ENCODE measurements at places on chromosomes 2 and 18. TPM values are rescaled to one million over a fixed set of nuclear protein-coding genes. Genes with fewer than 3 reads are reported as not detected.
A peak's percentile ranks its signal among the peaks of the same experiment; 100 is the strongest.

SERPINB12 gene
- total RNA-seq: not detected

RBKS gene
- total RNA-seq: 1.3 TPM

CAPN14 gene
- total RNA-seq: 0.17 TPM

KIAA2012 gene
- total RNA-seq: under 0.01 TPM

DOCK10 gene
- 26.3 TPM for total RNA-seq

SNED1 gene
- 39.5 TPM for total RNA-seq

AGAP1 gene
- total RNA-seq: 10.6 TPM

ANKRD44 gene
- 4.9 TPM for total RNA-seq

AKAIN1 gene
- not detected for total RNA-seq

POTEE gene
- total RNA-seq: not detected

FIGN gene
- total RNA-seq: 1.5 TPM

DNA sequence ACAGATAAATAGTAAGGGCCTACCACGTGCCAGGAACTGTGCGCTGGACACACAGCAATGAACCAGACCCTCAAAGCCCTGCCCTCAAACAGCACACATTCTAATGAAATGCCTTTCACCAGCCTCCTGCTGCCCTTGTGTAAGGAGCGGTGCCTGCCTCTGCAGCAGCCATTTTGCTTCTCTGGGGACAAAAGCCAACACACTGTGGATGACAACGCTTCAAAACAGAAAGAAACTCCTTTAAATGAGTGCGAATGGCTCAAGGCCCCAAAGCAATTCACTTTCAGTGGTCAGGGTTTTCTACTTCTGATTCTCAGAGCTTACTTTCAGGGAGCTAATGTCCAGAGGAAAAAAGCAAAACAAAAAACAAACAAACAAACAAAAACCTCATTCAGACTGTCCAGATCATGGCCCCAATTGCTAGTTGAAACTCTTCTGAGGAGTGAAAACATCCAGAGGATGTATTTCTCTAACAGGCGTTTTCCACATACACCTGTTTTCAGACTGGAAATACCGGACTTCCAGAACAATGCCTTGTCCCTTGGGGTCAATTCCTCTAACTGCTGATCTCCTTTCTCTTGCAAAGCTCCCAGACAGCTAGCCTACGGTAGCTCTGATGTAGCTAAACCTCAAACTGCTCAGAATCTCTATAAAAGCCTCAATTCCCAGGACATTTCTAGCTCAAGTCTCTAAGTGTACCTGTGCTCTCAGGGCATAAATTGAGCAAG lies 323.3 kb upstream of the ZNF521 start:
- no peak for DNase-seq

DNA sequence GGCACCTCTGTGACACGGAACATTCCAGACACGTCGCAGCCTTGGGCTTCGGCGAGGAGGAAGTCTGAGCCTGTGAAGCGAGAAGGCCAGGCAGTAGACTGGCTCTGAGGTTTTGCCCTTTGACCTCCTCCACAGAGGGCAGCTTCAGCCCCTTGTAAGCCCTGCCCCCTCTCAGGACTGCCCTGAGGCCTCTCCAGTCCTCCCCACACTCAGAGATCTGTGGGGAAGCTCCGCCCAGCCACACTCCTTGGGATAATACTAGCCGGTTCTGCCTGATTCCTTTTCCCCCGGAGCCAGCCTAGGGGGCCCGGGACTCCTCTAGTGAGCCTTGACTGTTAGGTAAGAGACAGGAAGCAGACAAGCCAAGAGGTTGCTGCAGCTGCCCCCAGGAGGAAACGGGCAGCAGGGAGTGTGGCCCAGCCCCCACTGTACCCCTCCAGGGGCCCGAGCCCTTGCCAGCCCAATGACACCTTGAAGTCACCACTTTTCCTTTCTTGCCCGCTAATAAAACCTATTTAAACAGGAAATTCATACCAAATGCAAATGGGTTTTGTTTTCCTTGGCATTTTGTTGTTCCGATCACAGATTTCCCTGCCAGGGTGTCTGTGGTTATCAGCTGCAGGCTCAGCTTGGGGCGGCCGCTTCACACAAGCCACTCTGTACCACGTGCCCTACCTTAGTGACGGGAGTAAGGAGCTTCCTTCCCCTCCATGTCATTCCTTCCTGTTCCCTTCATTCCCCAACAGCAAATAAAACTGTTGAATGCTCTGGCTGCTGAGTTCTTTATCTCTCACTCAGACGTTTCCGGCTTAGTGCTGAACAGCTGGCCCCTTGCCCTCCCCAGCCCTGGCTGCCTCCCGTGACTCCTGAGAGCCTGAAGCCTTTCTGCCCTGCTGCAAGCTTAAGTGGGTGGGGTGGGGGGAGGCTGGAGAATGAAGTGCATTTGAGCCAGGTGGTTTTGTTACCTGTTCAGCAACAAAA lies 124.7 kb downstream of the CABLES1 start:
- peak; percentile 85 for DNase-seq

- peak; percentile 72 for DNase-seq
Measured at GRCh38 chr2:16633621-16634430, 31.8 kb downstream of the CYRIA start.

DNA sequence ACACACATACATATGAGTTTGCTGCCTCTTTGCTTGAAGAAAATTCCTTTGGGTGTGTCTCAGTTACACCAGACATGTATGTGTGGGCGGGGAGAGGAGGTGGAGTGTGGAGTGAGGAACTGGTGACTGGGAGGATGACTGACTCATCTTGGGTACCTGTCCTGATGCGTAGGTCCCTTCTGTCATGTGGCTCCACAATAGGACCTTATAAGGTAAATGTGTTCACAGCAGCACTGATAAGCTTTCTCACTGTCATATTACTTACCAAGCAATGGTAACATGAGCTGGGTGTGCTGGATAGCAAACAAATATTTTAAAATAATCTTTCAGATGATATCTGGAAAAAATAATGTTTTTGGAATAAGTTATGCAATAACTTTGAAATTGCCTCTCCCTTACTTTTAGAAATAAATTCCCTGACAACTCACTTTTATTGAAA lies 45.1 kb downstream of the SLC9A2 start:
- no peak for DNase-seq

- DNase-seq: no peak
Measured at GRCh38 chr18:70025580-70025979, 77.9 kb upstream of the CD226 start.

DNA sequence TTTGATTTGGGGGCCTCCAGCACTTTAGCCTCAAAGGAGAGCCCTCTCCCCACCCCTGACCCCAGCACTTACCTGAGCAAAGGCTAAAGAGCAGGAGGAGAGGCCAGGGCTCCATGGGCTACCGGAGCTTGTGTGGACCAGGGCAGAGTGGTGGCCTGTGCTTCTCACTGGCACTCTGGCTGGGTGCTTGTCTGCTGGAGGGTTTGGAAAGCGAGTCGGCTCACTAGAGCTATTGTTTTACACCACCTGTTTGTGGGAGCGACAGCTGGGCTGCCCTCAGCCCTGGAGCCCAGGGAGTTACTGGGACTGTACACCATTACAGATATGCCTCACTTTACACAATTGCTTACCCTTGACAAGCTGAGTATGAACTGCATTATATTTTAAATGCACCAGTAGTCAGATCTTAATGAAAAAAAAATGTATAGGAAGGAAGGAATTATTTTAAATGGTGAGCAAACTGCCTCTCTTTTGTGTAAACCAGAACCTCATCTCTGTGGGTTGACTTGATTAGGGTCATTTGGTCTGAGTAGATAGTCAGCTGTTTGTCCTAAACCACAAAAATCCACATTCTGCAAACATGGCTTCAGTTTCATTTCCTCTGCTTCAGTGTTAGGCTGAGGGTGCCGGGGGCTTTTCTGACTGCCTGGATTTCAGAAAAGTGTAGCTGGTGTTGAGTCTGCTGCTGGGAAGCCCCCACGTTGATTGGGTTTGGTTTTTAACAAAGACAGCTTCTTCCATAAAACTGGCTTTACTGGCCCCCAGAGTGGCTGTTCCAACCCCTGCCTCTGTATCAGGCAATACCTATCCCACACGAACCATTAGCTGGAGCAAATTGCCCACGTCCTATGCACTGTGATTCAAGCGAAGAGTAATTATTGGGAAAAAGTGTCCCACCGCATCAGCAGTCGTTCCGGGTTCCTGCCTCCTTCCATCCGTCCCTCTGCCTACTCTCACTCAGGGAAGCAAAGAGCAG lies at the start of gene CHRNA1:
TSS of gene CHRNA1 (minus strand) at position 193 of the 976 bp plus-strand sequence. CDS start at position 115, 78 bp downstream.
- DNase-seq: peak; percentile 78

DNA sequence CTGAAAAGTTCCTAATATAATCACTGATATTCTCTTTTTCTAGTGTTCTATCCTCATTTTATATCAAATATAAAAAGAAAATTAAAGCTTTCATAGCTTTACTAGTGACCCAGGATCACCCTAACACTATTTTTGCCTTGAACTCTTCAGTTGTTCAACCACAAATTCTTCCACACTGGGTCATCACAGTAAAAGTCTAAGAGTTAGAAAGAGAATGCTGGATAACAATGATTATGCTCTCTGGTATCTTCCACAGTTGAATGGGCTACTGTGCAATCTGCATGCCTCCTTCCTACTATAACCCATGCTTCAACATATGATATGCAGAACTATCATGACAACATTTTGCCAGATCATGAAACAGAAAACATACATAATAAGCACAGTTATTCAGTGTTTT lies 32.3 kb downstream of the CHN1 start:
- peak; percentile 93 for DNase-seq

DNA sequence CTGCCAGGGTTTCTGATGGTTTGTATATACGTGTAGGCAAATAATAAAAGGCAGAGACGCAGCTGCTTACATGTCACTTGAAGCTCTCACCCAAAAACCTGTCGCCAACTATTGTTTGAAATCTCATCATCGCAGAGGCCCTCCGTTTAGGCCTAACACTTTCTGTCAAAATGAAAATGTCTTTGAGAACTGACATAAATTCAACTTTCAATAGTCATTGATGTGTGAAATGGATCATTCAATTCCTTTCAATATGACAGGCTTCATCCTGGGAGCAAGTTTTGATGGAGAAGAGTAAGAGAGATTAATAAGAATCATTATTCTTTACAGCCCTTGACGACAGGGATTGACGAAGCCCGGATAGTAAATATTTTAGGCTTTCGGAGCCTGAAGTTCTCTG lies 2.7 kb downstream of the ACTG2 start:
- no peak for DNase-seq

DNA sequence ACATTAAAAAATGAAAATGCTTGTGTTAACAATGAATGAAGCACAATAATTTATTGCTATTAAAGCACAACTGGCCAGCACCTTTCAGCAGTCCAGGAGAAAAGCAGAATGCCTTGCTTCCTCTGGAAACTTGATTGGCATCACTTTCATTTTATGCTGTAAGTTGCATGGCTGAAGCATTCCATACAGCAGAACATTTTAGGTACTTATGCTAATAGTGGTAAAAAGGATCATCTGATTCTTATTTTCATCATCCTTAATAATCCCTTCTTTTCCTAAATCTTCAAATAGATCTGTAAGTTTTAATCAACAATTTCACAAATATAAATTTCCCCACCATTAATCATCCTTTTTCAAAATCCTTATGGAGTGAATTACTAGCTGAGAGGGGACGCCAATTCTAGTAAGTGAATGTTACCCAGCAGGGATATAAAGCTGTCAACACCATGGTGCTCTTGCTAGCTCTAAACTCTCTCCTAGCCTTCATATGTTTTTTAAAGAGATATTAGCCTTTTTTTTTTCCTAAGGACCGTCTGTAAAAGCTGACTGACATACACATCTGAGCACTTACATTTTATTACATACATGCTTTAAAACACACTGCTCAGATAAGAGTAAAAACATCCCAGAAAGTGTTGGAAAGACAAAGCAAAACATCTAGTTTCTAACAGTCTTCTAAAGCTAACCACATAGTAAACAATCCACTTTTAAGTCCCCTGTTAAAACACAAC lies 5.3 kb downstream of the SATB2 start:
- DNase-seq: no peak

DNA sequence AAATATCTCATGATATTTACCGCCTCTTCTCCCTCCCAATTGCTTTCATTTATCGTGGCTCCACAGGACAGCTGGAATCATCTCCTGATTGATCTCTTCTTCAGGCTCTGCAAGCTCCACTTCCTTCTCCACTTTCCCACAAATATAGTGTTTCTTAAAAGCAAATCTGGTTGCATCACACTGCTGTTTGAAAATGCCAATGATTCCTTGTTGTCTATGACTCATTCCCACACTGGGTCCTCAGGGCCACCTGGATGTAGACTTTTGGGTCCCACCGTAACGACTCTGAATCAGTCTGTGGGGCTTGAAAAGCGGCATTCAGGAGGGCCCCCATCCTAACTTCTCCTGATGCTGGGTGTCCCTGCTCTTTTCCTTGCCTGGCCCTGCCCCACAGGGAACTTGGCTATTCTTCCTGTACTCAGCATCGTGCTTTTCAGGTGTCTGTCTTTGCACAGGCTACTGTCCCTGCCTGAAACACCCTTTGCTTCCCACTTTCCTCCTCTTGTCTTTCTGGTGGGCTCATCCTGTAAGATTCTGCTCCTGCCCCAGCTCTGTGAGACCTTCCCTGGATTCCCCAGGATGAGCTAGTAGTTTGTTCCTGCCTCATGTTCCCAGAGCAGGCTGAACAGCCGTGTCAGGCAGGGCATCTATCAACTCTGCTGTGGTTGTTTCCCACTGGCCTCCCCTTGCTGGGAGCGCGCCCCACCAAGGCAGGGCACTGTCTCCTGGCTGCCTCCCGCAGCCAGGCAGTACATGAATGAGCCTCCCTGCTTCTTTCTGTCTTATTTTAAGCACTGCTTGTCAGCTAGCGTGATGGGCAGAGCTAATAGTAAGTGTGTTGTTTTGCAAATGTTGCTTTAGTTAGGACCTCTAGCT lies 111.9 kb downstream of the KCTD1 start:
- peak; percentile 91 for DNase-seq

DNA sequence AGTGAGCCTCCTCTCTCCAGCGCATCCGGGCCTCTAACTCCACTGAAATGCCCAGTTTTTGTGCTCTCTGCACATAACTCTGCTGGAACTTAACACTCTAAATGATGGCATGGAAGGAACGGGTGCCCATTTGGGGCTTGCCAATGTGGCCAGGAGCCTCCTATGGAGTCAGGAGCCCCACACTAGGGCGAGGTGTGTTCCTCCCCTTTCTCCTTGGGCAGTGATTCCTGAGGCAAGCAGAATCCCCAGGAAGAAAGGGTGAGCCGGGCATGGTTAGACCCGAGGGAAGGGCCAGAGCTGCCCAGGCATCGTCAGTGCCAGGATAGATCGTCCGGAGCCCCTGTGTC lies 63.0 kb downstream of the DDX1 start:
- no peak for DNase-seq

DNA sequence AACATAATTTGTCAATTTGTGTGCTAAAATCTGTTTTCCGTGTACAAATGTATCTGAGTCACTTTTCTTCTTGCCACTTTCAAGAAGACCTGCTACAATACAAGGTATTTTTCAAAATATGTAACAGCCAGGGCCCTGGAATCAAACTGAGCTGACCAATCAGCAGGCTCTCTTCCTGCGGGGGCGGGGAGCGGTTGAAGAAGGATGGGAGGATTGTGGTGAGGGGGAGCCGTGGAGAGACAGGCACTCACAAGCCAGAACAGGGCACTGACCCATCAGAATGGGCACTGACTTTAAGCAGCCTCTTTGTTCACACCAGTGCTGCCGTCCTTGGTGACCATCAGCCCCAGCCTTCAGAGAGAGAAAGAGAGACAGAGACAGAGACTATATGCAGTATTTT lies 40.6 kb upstream of the CCNYL1 start:
- DNase-seq: no peak

- no peak for DNase-seq
Measured at GRCh38 chr2:173993459-173993858, 28.3 kb upstream of the SP3 start.

GRCh38 chr2:203662951-203663350 lies 43.5 kb upstream of the CD28 start:
- no peak for DNase-seq

- DNase-seq: no peak
Measured at GRCh38 chr18:31356025-31356424, 20.6 kb upstream of the DSG4 start.
